NCI-H510A (cell line): ENCODE measurements at places on chromosomes 7 and 10.

DNA sequence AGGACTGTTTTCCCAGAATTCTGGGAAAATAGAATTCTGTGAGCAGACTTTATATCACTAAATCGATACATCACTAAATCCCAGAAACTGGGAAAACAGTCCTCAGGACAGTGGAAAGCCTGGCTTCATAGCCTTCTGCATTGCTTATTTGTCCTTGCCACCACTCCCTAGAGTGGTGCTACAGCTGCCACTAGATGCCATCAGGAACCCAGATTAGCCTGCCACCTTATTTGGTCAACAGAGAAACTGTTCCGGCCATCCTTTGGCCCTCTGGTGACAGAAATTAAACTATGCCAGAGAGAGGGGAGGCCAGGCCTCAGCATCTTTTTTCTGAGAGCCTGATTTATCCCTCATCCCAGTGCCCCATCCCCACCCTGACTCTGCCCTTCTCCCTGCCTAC lies 19.6 kb upstream of the NFKB2 start:
- no peak for DNase-seq

DNA sequence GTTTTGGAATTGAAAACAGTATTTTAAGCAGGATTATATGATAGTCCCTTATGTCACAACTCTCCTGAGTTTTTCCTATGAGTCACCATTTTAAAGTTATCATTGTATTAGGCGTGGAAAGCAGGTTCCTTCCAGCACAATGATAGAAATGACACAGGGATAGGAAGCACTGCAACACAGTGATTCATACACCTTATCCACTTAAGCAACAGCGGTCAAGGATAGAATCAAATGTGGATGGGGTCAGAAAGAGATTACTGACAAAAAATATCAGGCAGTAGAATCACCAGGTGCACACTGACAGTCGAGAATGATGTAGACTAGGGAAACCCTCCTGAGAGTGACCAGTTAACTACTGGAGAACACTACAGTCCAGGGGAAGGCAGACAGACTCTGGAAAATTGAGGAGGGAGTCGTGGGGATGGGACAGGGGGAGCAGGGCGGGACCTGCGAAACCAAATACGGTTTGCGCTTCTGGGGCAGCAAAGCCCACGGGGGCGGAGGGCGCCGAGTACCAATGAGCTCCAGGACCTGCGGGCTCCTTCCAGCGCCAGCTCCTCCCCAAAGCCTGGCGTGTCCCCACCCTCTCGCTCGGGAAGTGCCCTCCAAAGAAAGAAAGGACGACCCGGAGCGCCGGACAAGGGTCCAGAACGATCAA lies 479 bp downstream of the PNPLA8 start:
- DNase-seq, result peak; percentile 39

GRCh38 chr10:76356557-76356956 lies 925.1 kb downstream of the LRMDA start:
- no peak for DNase-seq

GRCh38 chr10:27710014-27710413 lies 35.6 kb downstream of the MKX start:
- no peak for DNase-seq

GRCh38 chr10:100827819-100828737 lies 82.7 kb downstream of the PAX2 start:
- DNase-seq, result peak; percentile 6
